Memory B cell (primary cell): ENCODE measurements at places on chromosomes 11 and 22.
A peak's percentile ranks its signal among the peaks of the same experiment; 100 is the strongest.

DNA sequence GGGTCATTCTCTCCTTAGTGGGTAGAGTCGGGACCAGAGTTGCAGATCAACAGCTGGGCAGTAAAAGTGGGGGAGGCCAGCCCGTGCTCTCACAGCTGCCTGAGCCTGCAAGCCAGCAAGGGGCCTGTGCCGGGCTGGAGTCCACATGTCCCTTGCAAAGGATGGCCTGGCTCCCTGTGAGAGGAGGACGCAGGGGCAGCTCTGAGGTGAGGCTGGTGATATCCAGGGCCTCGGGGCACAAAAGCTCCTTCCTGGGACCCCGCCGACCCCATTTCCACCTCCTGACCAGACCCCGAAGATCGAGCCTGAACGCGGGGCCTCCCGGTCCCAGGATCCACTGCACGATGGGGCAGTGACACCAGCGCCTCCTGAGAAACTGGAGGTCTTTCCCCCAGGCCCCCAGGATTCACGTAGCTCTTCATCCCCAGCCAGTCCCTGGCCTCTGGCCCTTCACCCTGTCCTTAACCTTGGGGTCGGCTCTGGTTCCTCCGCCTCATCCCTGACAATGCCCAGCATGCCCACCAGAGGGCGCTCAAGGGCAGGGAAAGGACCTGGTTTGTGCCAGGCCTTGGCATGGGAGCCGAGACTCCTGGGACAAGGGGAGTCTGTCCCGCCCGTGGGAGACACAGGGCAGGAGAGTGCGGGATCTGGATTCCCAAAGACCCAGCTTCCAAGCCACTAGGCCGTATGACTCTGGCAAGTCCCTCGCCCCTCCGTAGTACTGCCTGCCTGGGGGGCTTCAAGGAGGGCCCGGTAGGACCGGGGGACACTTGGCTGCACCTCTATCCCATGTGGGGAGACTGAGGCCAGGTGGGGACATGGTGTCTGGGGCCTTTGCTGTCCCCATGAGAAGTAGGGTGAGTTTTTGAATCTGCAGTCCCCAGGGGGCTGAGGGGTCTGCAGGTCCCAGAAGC is 17.8 kb upstream of the WNT7B start:
- peak; percentile 82 for DNase-seq

GRCh38 chr11:106231591-106231990 is 154.1 kb downstream of the AASDHPPT start:
- DNase-seq, result no peak

DNA sequence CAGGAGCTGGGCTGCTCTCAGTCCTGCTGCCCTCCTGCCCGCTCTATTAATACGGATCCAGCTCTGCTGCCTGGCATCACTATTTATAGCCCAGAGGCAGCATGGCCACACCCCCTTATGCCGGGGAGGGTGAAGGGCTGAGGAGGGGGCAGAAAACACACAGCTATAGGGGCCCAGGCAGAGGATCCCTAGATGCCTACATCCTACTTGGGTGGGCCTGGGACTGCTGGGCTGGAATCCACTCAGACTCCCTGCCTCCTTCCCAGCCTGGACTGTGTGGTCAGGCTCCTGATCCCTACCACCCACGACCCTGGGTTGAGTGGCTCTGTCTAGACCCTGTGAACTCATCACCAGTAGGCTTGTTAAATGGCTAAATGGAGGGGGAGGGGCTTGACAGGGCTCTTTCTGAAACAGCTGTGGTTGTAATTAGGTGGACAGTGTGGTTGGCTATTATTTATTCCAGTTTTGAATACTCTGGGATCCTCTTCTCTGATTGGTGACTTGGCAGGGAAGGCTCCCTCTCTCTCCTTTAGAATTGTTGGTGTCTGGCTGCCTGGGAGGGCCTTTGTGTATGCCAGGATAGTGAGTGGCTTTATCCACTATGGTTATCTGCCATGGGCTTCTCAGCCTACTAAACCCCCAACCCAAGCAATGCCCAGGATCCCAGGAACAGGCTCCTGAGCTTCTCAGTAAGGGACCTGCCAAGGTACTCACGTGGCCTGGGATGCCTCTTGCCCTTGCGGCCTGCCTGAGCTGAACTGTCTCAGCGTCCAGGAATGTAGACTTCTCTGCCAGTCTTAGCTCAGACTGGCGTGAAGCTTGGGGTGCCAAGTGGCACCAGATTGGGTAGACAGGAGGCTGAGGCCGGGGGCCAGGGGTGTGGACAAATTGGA is 15.2 kb downstream of the PHLDB1 start:
- no peak for DNase-seq

- no peak for DNase-seq
These were observed 257.2 kb downstream of the ST3GAL4 start for GRCh38 chr11:126612671-126613070.

DNA sequence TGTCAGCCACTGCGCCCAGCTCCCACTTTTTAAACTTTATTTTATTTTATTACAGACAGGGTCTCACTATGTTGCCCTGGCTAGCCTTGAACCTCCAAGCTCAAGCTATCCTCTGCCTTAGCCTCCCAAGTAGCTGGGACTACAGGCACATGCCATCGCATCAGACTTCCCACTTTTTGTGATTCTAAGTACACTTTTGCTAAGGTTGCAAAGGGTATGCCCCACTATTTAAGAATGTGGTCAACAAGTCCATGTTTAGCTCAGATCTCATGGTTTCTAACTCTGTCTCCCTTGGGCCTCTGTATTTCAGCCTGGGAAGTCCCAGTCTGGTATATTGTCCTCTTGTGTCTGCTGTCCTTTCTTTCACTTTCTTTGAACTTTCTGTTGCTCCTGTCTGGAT is 35.3 kb downstream of the EXPH5 start:
- DNase-seq, result no peak

- DNase-seq, result peak; percentile 46
These were observed 21.8 kb downstream of the SNX19 start for GRCh38 chr11:130894322-130895025.

GRCh38 chr11:76657187-76658170 is 13.1 kb downstream of the LRRC32 start:
- DNase-seq, result no peak

DNA sequence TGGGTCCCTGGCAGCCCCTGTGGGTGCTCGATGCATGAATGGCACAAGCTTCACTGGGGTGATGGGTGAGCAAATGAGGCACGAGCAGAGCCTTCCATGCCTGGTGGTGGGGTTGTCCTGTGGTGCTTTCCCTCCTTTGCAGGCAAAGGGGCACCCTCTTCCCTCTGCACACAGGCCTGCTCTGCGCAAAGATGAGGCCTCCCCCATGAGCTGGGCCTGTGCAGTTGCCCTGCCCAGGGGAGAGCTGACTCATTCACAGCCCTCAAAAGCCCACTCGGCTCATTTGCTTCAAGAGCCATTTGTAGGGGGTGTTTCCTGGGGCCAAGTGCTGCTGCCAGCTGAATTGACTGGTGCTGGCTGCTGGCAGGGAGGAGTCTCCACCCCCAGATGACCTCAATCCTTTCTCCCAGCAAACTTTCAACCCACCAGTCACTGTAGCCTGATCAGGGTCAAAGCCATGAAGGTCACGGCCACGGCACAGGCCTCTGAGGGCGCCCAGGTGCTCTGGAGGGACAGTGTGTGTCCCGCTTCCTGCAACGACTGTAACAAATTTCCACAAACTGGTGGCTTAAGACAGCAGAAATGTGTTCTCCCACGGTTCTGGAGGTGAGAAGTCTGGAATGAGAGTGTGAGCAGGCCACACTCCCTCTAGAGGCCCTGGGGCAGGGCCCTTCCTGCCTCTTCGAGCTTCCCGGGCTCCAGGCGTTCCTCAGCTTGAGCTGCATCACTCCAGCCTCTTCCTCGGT is 48.8 kb upstream of the ANO1 start:
- no peak for DNase-seq

DNA sequence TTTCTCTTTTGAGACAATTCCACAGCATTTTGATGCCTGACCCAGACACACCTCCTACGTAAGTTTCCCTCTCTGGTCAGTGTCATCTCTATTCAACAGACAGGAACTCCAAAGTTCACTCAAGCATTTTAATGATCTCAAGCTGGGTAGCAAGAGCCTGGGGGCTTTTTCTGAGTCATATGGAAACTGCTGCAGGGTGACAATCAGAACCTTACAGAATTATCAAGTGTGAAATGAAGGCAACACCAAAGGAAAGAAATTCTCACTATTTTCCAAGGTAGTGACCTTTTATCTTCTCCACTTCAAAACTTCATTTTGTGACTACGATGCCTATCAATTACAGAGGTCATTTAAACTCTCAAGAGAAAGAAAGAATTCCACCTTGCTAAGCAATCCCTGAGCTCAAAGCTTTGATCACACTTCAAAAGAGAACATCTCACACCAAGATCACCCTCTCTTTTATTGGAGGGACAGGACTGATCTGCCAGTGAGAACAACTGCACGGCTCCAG is 229.0 kb upstream of the ZC3H12C start:
- DNase-seq, result no peak
